SK-MEL-5 (cell line): ENCODE measurements at places on chromosomes 4 and X. TPM values are rescaled to one million over a fixed set of nuclear protein-coding genes. Genes with fewer than 3 reads are reported as not detected.

The TEX13D gene
- total RNA-seq: 0.45 TPM in 1 of 2 replicates, not detected in the other

The F8A3 gene
- 1.6 and 1.8 TPM in 2 replicates for total RNA-seq

The IL21 gene
- total RNA-seq: not detected in 2 replicates

The CLGN gene
- 0.08 and 0.21 TPM in 2 replicates for total RNA-seq

The RAB41 gene
- not detected in 2 replicates for total RNA-seq

The GAGE12J gene
- total RNA-seq: 37.1 TPM in 1 of 2 replicates, not detected in the other

The TRIM61 gene
- total RNA-seq: not detected in 2 replicates

The TMSB15C gene
- 0.24 and 0.98 TPM in 2 replicates for total RNA-seq

The TMEM35A gene
- total RNA-seq: not detected in 2 replicates

The FAM53A gene
- total RNA-seq: 1.7 and 2.1 TPM in 2 replicates

The HOPX gene
- total RNA-seq: not detected in 2 replicates

The PPP2R2C gene
- 0.55 TPM in 1 of 2 replicates, not detected in the other for total RNA-seq
